Bronchus fibroblast of lung (primary cell): ENCODE measurements at places on chromosomes 2 and 18. TPM values are rescaled to one million over a fixed set of nuclear protein-coding genes. Genes with fewer than 3 reads are reported as not detected.

Gene CFAP53
- under 0.01 and 0.34 TPM in 2 replicates for total RNA-seq

Gene GCC2
- 4.0 and 5.4 TPM in 2 replicates for total RNA-seq

Gene IL1RN
- not detected in 2 replicates for total RNA-seq

Gene VWA3B
- not detected in 2 replicates for total RNA-seq

Gene MYO7B
- total RNA-seq: under 0.01 TPM in 1 of 2 replicates, not detected in the other

Gene TCF4
- 27.6 and 28.4 TPM in 2 replicates for total RNA-seq

Gene SP5
- not detected in 2 replicates for total RNA-seq

Gene AUP1
- 84.2 and 87.9 TPM in 2 replicates for total RNA-seq

Gene UPP2
- not detected in 2 replicates for total RNA-seq

Gene TMEM37
- total RNA-seq: 0.45 and 0.84 TPM in 2 replicates

Gene ALPP
- not detected in 2 replicates for total RNA-seq

Gene TUBA3D
- total RNA-seq: not detected in 2 replicates

Gene STARD6
- total RNA-seq: 0.15 and 0.34 TPM in 2 replicates

Gene ARL5A
- total RNA-seq: 23.4 and 35.7 TPM in 2 replicates
